ENCODE measurements at places on chromosomes 1 and 21.

- DNase-seq, result no peak
These were observed 167.4 kb downstream of the PRDM16 start for GRCh38 chr1:3236361-3236760.

DNA sequence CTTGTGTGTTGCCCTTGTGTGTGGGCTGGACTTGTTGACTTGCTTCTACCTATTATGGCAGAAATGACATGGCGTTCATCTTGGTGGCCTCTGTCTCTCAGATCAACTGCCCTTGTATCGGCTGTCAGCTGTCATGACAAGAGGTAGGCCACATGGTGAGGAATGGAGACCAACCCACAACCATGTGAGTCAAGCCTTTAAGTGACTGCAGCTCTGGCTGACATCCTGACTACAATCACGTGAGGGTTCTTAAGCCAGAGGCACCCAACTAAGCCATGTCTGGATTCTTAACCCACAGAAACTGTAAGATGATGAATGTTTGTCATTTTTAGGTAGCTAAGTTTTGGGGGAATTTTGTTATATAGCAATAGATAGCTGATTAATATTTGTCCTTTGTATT lies 82.1 kb downstream of the KCND3 start:
- no peak for DNase-seq

GRCh38 chr1:185477638-185478580 lies 160.9 kb upstream of the IVNS1ABP start:
- DNase-seq, result no peak

GRCh38 chr1:115456441-115456961 lies 118.5 kb upstream of the NGF start:
- DNase-seq, result no peak

GRCh38 chr1:57551476-57551875 lies 127.6 kb upstream of the DAB1 start:
- DNase-seq, result no peak

DNA sequence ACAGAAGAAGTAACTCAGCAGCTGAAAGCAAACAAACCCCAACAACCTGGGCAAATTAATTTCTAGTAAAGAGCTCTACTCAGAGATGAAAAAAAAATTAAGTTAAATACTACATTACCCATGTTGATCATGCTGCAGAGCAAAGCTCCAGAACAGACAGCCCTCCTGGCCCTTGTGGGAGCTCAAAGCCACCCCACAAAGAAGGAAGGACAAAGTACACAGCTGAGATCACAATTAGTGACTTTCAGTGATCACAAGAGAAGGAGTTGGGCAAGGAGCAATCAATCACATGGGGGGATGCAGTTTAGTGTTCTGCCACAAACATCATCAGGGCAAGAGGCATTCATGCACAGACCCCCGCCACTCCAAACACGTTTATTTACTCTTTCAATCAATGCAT lies 114.2 kb downstream of the DAB1 start:
- DNase-seq, result no peak

- DNase-seq, result no peak
These were observed 17.6 kb upstream of the PKP1 start for GRCh38 chr1:201265756-201266155.

- DNase-seq, result no peak
These were observed 705.3 kb upstream of the CHRM3 start for GRCh38 chr1:238681021-238681420.

DNA sequence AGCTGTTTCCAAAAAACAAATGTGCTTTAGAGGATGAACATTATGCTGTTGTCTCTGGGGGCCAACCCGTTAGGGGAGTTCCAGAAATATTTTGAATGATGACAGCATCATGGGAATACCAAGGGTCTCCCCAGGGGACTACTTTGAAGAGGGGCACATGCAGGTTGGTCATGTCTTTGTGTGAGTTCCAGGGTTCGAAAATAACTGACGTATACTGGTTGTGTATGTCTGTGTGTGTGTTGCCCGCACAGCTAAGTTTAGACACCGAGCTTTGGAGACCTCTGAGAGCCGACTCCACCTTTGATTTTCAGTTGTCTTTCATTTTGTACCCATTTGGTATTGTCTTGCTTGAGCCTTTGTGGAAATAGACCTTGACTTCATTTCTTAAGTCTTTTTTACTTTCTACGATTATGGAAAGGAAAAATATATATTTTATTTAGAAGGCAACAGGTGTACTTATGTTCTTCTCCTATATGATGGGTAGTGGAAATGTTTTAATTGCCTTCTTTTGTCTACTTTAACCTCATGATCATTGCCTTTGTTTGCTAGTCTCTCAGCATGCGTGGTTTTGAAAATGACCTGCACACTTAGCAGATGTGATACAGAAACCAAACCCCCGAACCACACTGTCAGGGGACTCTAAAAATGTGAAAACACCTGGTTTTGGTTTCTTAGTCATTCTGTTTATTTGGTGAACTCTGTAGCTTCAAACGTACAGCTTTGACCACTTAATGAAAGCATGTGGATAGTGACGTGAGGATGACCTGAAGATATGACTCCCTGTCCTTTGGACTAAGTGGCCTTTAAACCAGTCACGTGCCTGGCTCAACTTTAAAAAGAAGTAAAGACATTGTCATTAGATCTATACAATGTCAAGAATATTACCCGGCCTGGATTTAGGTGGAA lies 56.5 kb downstream of the GALNT2 start:
- no peak for DNase-seq

DNA sequence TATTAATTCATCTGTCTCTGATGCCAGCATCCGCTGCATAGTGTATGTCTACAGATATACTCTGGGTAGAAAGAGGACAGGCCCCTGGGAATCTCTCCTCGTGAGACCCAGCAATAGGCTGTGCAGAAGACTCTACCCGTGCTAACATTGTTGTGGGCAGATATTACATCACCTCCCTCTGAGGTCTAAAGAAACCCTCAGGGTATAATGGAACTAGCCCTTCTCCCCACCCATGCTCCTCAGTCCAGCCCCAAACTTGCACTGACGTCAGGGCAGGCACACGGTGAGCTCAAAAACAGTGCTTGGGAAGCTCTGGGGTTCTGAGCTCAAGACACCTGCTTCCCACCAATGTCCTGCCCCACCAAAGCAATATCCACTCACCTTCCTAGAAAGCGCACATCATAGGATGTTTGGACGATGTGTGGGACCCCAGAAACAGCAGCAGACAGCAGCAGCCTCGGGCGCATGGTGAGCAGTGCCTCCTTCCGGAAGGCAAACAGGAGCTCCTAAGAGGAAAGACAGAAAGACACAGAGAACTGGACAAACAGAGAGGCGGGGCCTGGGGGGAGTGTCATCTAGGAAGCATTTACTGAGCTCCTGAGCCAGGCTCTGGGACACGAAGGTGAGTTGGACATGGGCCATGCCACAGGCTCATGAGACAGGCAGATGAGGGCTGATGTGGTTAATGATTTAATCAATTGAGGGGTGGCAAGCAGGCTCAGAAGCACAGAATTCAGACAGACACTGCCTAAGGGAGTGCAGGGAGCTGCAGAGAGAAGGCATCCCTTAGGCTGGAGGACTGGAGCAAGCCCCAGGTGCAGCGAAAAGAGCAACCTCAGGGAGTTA lies 4.8 kb downstream of the OVGP1 start:
- no peak for DNase-seq

GRCh38 chr1:163083690-163084089 lies 14.5 kb downstream of the RGS4 start:
- no peak for DNase-seq

DNA sequence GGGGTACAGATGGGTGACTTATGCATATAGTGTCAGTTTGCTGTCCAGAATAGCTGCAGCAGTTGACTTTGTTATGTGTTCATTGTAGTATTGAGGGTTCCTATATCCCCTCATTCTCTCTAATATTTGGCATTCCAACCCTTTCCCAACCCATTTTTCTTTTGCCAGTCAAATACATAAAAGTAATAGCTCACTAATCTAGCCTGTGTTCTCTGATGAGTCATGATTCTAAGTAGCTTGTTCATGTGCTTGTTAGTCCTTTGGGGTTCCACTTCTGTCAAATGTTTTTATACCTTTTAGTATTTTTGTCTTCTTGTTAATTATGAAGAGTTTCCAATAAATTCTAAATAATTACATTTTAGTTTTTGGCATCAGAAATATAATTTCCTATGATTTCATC lies 99.2 kb upstream of the MROH9 start:
- DNase-seq, result no peak

DNA sequence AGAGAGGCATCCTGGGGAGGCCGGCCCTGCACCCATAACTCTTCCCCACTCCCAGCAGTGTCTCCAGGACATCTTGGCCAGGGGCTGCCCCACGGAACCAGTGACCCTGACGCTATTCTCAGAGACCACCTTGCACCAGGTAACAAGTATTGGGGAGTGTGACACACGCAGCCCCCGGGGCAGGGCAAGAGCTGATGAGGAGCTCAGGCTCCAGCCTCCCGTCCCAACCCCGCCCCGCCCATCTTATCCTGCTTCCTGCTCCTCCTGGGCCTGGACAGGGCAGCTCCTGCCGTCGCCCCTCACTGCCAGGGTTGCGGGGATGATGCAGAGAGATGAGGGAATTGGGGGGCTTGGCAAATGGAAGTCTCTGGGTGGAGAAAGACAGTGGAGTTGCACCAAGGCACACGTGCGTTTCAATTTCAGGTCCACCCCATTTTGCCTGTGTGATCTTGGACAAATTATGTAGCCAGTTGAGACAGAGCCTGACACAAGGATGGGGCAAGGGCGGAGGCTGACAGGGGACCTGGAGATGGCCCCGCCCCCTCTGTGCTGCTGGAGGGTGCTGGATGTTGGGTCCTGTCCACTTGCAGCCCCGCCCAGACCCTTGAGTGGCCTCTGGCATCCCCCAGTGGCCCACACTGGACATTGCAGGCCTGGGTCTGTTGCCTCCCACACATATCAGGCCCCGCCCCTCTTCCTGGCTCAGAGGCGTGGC lies 10.7 kb downstream of the CLCNKA start:
- peak; percentile 29 for DNase-seq

DNA sequence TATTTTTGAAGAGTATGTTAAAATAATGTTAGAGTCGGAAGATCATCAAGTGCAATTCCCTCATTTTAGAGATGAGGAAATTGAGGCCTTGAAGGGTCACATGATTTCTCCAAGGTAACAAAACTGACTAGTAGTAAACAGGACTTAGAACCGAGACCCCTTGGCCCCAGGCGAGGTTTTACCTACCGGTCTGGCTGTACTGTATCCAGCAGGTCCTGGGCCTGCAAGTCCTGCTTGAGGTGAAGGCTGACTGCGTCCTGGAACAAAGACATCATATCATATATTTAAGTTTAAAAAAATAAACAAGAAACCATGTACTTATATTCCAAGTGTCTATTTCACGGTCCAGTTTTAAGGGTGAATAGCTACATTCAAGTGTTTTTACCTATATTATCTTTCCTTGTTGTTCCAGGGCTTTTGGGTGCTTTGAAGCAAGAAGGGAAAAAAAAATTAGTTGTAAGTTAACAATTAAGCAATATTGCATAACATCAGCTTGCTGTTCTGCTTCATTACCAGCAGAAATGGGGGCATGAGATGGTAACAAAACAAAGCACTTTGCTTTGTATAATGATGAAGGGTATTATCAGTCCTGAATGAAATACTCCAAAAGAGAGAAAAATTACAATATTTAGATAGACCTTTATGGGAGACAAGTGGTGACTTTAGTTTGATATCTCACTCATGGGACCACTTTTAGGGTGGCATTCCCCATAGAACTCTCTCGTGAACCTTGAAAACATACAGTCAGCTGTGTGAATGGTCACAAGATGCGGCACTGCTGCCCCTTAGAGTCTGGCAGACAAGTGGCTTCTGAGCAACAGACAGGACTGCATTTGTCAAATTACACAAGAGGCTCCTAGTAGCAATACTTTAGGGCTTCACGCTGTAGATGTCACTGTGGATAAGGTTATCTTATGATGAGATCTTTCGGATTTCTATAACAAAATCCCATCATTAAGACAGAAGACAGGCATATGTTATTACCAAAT lies 29.8 kb upstream of the CFAP298 start:
- DNase-seq, result no peak

GRCh38 chr1:56481140-56481694 lies 98.1 kb downstream of the PLPP3 start:
- DNase-seq, result no peak
